ENCODE measurements at places on chromosomes 5 and 9.

DNA sequence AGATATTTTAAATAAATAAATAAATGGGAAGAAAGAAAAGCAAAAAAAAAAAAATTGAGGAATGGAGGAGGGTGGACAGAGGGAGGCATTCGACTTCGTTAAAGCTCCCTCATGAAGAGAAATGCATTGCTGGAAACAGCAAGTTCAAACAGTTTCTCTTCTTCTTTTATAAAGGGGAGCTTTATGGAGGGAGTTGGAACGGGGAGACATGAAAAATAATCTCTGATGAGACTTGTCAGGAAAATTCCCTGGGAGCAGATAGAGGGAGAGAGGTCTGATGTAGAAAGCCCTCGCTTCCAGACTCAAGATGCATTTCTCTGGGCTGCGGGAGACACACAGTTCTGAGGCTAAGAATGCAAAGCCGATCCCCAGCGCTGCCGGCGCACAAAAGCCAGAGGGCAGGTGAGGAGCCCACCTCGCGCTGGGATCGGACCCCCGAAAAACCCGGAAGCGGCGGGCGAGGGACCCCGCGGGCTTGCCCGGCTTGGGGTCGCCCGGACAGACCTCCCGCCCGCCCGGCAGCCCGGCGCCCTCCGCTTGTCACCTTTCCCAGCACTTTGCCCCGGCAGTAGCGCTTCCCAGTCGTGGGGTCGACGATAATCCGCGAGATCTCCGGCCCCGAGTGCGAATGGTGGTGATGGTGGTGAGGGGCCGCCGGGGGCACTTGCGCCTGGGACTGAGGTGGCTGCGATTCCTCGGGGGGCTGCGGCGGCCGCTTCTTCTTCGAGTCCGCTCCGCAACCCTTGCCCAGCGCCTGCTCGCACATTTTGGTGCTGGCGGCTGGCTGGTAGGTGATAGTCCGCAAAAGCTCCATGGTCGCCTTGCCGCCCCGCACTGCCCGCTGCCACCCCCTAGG is 512 bp downstream of the PLK2 start:
- no peak for DNase-seq

DNA sequence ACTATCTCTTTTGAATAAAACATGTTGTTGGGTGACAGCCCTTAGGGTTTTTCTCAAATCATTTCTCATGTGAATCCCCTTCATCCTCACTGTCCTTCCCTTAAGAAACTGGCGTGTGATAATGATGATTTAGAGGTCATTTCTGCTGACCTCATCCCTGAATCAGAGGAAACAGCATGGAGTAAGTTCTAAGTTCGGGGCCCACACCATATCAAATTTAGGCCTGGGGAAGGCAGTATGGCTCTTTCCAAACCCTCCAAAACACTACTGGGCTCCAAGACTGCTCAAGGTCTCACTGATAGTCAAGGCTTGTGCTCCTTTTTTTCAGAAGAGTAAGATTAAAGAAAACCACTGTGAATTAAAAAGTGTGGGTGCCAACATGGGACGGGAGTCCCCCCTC is 872 bp upstream of the SMIM3 start:
- no peak for DNase-seq

DNA sequence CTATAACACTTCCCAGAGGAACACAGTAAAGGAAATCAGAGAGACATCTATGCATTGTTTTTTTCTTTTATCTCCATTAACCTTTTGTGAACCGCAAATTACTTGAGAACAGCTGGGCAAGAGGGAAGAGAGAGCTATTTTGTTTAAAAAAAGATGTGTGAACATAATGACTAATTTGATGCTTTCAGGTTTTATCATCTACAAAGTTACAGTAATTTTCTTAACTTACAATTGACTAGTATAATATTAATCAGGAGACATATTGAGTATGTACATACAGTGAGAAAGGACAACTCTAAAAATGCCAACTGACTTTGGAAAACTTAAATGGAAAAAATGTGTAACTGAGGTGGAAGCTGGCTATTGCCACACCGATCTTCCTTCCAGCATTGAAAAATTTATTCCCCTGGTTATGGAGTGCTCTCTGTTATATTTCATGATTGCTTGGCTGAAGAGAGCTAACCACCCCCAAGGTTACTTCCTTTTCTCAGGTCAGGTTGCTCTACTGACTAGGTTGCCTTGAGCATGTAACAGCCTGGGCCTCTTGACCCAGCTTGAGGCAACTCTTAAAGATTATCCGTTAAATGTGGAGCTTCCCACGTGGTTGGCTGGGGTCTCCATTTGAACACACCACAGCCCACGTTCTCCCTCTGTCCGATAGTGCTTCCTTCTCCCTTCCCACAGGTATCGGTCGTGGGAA is 62.6 kb upstream of the C6 start:
- DNase-seq, result no peak

- no peak for DNase-seq
These were observed 148.8 kb upstream of the TBC1D2 start for GRCh38 chr9:98404237-98404636.

GRCh38 chr9:134914501-134914834 is 3.2 kb downstream of the FCN1 start:
- no peak for DNase-seq

DNA sequence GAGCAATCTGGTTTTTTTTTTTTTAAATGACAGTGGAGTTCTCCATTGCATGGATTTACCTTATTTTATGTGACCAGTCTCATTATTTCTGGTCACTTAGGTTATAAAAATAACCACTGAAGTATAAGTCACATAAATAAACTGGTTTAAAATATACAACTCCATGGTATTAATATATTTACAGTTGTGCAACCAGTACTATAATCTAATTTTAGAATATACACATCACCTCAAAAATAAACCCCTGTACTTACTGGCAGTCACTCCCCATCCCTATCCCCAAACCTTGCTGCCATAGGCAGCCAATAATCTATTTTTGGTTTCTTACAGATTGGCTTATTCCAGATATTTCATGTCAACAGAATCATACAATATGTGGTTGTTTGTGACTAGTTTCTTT is 57.8 kb downstream of the FYB1 start:
- DNase-seq, result no peak

- no peak for DNase-seq
These were observed 48.3 kb upstream of the IRX4 start for GRCh38 chr5:1930880-1931603.

DNA sequence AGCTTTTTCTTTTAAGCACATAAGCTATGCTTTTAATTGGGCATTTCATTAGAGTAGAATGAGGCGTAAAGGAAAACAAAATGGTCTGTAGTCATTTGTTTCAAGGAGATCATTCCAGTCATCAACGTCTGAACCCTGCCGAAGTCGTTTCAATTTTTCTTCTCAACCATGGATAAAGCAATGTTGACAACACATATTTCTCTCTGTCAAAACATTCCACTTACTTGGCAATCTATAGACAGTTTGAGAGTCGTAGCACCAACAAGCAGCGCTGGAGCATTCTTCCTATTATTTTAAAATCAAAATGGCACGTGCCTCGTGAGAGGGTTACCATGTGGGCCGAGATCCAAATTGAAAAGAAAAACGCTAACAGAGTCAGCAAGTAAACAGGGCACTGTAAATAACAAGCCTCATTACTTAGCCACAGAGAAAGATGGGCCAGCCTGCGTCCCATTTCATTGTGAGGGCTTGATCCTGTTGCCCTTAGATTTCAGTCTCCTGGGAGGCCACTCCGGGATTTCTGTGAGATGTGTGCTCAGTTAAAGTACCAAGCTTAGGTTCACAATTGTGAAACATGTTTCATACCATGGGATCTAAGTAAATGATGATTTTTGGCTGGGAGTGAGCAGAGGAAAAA is 422.9 kb downstream of the DTWD2 start:
- DNase-seq, result no peak

All from NT2/D1 (cell line).